ENCODE measurements at places on chromosomes 3 and 15.

DNA sequence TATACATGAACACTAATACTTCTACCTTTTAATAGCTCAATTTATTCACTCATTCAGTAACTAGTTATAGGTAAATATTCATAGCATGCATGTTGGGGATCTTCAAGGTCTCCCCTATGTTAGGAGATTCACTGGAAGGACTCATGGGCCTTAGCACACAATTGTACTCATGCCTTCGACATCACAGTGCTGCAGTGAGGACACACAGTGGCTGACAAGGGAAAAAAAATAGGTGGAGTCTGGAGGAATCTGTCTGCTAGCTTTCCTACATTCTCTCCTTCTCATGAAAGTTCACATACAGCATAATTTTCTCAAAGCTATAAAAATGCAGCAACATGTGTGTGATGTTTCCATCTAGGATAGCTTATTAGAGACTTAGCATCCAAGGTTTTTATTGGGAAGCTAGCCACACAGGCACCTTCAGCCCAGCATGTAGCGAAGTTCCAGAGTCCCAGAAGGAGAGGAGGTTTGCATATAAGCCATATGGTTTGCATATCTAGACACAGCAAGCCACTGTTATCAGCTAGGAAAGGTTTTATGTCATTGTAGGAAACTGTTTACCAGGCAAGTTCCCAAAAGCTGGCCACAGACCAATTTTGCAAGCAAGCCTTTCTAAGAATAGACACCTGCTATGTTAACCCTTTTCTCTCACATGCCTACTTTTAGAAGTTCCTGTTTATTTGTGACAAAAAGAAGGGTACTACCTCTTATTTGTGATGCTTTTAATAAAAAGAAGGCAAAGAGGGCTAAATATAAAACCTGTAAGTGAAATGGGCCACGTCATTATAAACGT, 46.4 kb downstream of the MORC1 start:
- no peak for DNase-seq

GRCh38 chr3:7682822-7683229, 818.8 kb upstream of the LMCD1 start:
- DNase-seq: peak; percentile 99

DNA sequence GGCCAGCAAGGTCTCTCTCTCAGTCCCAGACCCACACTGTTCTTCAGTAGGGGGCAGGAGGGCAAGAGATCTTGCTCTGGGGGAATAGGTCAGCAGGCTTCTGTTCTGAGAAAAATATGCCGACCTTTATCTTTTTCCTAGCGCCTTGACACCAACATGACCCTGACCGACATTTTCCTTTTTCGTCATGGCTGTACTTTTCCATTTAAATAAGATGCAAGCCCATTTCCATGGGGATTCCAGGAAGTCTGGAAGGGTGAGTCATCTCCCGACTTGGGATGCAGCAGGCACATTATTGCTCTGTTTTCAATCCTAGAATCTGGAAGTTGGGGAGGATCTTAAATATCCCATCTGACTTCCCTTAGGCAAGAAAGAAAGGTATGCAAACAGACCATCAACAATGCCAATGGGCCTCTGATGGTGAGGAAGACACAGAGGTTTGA, 261.5 kb upstream of the LRTM1 start:
- no peak for DNase-seq

DNA sequence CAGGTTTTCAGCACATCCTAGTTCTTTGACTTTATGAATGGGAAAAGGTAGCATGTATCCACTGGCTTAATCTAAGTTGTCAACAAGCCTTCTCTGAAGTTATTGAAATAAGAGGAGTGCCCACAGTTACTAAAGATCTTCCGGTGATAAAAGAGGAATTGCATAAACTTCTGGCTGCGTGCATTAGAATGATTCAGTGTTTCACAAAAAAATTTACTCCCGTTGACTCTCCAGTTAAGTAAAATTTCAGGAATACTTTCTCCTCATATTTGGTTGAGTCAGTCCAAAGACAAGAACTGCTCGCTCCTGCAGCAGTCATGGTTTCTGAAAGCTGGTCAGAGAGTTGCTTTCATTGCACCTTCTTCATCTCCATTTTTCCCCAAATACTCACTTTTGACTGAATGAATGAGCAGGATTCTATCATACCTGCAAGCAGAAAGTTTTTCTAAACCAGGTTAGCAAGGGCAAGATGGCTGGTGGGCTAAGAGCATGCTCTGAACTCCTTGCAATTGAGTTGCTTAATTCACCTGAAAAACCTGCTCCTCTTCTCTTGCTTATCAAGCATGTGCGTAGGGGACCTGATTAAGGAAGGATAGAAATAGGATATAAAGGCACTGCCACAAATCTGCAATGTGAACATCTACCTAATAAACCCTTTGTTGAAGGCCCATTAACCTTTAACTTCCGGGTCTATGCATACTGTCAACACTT, 64.2 kb upstream of the TIMP4 start:
- no peak for DNase-seq

GRCh38 chr3:112372396-112372795, 39.4 kb downstream of the CD200 start:
- no peak for DNase-seq

GRCh38 chr15:27912283-27912682, 186.8 kb downstream of the OCA2 start:
- DNase-seq: no peak

DNA sequence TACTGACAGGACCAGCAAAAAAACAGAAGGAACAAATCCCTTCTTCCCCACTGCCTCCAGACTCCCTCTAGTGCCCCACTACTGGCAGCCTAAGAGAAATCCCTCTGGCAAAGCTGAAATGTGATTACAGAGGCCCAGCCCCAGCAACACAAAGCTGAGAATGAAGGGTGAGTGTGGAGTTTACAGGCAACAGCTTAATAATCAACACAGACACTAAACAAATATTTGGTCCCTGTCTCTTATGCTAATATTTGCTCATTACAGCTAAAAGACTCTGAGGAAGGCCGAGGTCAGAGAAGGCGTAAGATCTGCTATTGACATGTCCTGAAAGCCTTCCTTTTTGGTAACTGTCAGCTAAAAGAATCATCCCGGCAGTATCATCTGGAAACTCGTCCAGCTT, 308.5 kb upstream of the RASGRP1 start:
- DNase-seq: no peak

DNA sequence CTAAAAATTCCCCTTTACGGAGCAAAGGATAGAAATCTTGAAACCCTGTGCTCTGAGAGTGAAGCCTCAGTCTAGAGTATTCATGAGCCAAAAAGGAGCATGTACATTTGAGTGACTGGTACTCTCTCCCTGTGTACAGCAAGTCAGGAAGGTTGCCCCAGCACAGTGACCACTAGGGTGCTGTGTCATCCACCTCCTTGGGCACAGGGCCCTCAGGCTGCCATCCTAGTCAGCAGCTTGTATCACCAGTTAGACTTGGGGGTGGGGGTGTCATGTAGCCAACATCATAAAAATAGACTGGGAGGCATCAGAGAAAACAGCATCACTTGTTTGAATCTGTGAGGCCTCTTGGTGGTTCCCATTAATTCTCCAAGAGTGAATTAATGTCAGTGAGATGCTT, 12.0 kb downstream of the NME9 start:
- DNase-seq: no peak

DNA sequence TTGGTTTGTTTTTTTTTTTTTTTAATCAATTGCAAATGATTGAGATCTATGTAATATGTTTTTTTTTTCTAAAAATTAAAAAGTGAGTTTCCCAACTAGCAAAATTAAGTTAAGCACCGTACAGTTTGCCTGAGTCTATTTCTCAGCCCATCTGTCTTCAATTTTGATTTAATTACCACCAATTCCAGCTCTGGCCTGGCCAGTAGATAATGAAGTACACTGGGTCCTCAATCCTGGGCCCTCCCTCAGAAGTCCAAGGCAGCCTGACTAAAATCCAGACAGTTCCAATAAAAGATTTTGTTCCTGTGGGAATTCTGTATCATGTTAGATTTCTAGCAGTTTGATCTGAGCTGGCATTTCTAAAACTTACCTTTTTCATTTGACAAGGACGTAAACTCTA, 887.2 kb downstream of the NAALADL2 start:
- no peak for DNase-seq
